Cortex of kidney (tissue), 1 donor: ENCODE measurements at places on chromosomes 16 and 17.

DNA sequence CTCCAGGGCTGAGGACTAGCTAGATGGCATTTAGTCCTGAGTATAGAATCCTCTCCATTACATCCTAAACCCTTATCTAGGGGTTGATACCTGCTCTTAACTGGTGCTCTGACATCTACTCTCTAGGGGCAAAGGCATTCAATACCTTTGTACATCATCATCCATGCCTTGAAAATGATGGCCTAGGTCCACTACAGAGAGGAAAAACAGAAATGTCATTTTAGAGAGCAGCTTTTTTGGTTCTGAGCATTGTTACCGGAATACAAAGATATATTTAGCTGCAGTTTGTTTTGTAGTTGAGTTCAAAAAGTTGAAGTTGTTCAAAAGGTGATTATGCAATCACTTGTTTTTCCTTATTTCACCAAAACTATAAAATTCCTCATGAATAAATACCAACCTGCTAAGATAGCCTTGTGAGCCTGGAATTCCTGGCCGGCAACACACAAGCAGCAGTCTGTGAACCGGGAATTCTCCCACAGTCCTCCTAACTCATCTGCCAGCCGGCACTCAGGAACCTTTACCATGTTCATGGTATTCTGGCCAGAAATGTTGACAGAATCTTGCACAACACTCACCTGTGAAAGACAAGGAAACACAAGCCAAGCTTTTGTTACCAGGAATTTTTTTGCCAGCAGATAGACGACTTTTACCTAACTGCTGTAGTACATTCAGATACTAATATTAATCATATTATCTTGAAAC lies 35.4 kb downstream of the NXPH3 start:
- no peak for DNase-seq

DNA sequence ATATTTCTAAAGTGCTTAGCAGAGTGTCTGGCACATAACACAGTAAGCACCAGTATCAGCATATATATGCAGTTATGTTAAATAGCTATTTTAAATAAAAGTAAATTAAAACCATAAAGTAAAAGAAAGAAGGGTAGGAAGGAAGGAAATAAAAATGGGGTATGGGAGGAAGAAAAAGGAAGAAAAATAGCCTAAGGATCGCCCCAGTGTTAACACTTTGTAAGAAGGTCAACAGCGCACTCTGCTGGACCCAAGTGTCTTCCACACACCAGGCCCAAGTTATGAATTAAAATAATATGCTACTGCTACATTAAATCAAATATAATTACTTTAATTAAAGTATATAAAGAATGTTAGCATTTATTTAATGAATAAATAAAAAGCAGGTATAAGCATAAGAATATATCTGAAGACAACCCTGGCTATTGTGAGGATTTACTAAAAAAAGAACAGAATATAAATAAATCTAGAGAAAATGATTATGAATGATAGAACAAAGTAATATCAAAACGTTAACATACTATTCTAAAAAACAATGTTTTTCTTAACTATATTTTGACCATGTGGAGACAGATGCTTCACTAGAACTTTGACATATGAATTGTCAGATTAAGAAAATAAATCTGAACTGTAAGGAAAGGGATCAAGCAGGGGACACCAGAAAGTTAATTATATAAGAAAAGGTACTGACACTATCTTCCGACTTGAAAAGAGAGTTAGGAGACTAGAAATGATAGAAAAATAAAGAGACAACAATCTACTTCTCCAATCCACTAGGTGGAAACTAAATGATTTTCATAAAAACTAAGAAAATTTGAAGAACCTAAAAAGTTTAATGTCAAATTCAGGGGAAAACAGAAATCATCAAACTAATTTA lies 25.9 kb downstream of the BRIP1 start:
- DNase-seq: no peak

GRCh38 chr17:2027528-2028233 lies 2.3 kb upstream of the DPH1 start:
- no peak for DNase-seq

DNA sequence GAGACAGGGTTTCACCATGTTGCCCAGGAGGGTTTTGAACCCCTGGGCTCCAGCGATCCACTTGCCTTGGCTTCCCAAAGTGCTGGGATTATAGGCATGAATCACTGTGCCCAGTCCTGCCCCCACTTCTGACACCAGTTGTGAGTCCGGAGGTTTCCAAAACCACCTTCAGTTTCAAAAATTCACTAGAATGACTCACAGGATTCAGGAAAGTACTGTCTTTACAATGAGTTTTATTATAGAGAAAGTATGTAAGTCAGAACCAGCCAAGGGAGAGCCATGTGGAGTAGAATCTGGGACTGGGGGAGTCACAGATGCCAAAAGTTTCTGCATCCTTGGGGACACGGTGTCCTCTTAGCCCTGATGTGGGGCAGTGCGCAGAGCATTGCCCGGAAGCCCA lies 55.1 kb downstream of the PLD6 start:
- no peak for DNase-seq

- DNase-seq: no peak
Observed at GRCh38 chr17:2025622-2026309, 632 bp upstream of the RTN4RL1 start.

DNA sequence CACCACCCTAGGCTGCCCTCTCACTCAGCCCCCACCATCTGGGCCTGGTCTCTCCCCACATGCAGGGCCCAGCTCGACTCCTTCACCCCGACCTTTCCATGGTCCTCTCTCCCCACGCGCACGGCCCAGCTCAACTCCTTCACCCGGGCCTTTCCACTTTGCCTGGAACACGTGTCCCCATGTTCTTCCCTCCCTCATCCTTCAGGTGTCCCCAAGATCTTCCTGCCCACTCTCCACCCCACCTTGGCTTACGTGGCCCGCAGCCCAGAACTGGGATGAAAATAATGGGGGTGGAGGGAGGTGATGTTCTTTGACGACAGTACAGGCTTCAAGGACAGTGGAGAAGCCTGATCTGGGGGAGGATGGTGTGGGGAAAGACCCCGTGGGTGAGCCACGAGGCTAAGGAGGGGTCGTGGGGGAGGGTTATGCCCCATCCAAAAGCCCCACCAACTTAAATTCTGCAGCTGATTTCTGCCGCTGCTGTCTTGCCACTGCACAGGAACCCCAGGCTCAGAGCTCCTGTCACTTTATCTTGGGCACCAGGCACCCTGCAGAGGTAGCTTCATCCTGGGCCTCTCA lies 9.9 kb upstream of the MEAK7 start:
- DNase-seq: no peak

- no peak for DNase-seq
Observed at GRCh38 chr17:61260071-61260797, 139.4 kb upstream of the TBX2 start.

GRCh38 chr17:613725-614124 lies 100.9 kb downstream of the VPS53 start:
- no peak for DNase-seq

DNA sequence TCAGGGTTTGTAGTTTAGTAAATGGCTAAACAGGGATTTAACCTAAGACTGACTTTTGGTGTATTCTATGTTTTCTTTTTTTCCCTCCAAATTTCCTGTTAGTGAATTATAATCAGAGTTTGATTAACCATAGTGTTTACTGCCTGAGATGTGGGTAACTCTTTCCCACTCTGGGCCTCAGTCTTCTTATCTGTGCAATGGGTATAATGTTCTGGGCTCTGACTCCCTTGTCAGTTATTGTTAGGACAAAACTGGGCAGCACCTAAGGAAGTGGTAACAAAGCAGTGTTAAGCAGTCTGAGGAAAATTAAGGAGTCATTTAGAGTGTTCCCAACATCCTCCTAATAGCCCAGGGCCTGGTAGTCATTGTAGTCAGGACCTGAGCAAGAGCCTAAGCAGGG lies 206.4 kb upstream of the N4BP1 start:
- no peak for DNase-seq

DNA sequence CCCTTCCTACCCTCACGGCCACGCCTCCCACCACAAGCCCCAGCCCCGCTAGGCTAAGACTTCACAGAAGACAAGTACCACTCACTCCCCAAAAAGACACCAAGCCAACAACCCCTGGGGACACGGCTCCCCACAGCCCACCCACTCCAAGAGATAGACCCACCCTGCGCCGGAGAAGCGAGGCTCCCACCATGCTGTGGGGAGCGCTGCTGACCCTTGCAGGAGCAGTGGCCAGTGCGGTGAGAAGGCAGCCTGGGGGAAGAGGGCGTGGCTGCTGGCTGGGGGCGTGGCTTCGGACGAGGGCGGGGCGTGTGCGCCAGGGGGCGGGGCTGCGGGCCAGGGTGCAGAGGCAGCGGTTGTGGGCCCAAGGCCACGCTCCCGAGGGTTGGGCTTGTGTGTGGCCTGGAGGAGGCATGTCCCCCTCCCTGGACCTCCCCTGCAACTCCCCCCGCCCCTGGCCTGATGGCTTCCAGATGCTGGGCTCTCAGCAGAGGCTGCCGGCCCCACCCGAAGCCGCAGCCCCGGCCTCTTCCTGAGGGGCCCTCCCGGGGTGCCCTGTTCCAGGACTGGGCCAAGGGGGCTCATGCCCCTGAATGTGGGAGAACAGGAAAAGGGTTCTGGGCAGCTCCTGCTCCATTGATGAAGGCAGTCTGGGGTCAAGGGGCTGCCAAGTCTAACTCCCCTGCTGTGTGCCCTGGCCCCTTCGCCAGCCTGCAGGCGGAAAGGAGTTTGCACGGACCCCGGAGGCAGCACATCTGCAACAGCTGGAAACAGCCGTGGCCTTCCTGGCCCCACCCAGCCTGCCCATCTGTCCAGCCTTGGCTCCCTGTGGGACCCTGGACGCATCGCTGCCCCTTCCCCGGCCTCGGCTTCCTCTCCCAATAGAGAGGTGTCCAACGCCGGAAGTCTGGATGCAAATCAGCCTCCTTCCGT lies 9.1 kb downstream of the TFAP4 start:
- DNase-seq: no peak

DNA sequence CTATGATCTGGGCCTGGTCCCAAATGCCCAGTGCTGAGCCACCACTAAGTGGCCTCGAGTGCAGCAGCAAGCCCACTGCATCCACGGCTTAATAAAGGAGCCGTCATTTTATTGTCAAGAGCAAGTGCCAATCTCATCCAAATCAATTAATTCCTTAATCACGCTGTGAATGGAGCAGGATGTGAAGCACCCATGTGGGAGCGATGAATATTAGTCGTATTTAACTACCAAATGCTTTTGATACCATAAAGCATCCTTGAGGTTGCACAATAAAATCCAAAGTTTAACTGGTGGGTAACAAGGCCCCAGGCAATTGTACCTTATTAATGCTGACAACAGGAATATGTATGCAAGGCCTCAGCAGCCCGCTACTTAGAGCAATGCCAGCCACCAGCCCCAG lies 226.0 kb upstream of the C16orf82 start:
- DNase-seq: no peak

DNA sequence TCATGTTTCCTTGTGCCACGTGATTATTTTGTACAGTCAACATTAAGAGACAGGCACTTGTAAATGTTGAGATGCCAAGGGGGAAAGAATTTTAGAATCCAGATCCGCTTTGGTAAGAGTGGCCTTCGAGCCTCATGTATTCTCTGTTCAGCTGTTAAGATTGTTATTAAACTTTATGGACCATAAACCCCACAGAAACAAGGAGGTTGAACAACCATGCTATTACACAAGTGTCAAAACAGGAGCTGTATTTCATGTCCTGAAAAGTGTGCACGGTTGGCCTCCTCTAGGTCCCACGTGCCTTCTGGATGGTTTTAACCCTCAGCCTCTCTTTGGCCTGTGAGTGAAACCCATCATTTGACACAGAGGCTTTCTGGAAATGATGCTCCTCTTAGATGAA lies 691.3 kb downstream of the MAF start:
- no peak for DNase-seq

GRCh38 chr17:39073916-39074315 lies 77.5 kb downstream of the PLXDC1 start:
- DNase-seq: no peak

GRCh38 chr16:72939247-72939646 lies 108.7 kb downstream of the ZFHX3 start:
- DNase-seq: no peak

DNA sequence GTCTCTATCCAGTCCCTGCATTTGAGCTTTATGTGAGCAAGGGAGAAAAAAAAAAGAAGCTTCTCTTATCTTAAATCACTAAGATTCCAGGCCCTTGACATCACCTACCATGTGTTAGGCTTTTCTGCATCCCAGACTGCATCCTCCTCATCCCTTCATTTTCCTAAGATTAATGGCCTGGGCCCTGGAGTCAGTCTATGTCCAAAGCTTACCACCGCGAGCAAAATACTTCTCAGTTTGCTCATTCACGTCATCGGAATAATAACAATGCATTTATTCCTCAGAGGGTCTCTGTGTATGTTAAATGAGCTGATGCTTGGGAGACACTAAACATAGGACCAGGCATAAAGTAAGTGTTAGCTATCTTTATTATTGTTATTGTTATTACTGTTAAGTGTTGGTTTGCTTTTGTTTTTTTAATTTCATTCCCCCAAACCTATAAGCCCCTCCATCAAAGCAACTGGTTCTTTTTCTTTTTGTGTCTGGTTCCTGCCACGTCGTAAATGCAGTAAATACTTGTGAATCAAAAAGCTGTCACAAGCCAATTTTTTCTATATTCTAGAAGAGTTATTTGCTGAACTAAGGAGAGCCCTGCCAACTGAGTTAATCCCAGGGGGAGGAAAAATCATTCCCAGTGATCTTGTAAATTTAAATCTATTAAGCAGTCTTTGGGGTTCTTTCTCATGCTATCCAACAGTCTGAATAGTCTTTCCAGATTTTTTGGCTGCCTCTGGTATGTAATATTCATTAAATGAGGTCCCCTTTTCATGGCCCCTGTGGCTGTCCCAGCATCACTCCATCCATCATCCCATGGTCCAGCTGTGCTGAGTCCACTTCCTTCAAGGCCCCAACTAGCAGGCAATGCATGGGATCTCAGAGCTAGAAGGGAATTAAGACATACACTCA lies 46.5 kb downstream of the VAT1L start:
- no peak for DNase-seq

- DNase-seq: no peak
Observed at GRCh38 chr17:61362396-61362795, 37.2 kb upstream of the TBX2 start.

DNA sequence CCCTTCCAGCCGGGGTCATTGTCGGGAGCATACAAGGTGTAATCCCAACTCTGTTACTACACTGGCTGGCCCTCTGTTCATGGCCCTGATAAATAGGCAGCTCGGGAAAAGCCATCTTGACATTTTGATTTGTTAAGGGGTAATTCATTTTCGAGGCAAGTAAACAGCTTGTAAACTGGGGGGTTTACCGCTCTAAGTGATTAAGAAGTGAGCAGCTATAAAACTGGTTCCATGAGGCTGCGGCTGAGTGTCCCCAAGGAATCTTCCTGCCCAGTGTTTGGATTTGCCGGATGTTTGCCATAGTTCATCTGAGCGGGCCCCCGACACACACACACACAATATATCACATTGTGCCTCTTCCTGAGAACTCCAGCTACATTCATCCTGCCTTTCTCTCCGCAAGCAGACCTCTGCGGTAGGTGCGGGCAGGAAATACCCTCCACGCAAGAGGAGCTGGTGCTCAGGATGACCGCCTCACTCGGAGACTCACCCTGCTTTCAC lies 92.2 kb downstream of the SOCS1 start:
- DNase-seq: no peak
